Colonic mucosa (tissue), 4 donors: ENCODE measurements at places on chromosomes 11 and 22.

DNA sequence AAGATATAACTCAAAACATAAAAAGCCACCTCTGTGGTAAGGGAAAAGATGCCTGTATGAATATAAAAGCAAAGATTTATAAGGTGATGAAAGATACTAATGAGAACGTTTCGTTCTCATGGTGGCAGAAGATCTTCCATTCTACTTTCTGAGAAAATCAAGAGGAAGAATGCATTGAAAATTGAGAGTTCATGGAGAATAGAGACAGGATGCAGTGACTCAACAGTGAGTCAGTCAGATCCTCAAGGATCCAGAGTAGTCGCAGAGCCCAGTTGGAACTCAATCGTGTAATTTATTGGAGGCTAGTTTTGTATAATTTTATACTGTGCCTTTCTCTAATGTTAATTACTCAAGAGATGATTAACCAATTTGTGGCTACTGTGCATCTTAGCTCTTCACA lies 73.3 kb downstream of the ENTHD1 start:
- DNase-seq = no peak
- H3K27me3 ChIP-seq = no peaks in the 10 kb centered on the region
- H3K4me1 ChIP-seq = no peaks in the 10 kb centered on the region
- H3K36me3 ChIP-seq = no peaks in the 10 kb centered on the region
- H3K4me3 ChIP-seq = no peak overlapping the region

GRCh38 chr11:70828593-70829082 lies 423.7 kb downstream of the SHANK2 start:
- H3K36me3 ChIP-seq = no peaks in the 10 kb centered on the region
- no peaks in the 10 kb centered on the region for H3K27me3 ChIP-seq
- H3K4me3 ChIP-seq = no peak overlapping the region
- DNase-seq = peak; percentile 30
- no peaks in the 10 kb centered on the region for H3K4me1 ChIP-seq

DNA sequence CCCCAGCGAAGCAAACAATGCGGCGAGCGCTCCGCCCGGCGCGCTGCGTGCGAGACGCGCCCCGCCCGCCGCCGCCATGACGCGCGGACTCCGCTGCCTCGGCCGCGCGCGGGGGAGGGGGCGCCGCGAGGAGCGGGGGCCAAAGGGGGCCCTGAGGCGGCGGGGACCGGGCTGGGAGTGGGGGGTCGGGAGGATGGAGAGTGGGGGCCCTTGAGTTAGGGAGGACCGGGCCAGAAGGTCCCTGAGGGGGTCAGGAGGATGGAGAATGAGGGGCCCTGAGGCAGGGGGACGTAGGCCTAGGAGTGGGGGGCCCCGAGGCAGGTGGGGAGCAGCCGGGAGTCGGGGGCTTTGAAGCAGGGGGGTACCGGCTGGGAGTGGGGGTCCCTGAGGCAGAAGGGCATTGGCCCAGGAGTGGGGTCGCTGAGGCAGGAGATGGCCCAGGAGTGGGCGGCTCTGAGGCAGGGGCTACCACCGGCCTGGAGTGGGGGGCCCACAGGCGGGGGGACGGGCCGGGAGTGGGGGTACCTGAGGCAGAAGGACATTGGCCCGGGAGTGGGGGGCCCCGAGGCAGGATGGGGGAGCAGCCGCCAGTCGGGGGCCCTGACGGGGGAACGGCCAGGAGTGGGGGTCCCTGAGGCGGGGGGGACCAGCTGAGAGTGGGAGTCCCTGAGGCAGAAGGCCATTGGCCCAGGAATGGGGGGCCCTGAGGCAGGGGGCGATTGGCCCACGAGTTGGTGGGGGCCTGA lies at the start of gene BRD1:
BRD1 (minus strand) TSS at position 21 of the 746 bp plus-strand sequence. CDS start 3,556 bp downstream, outside the sequence.
- peak within 1 kb of the TSS; percentile 61 for H3K27ac ChIP-seq
- no peaks in the 10 kb centered on the region for H3K27me3 ChIP-seq
- peaks cover 12% of the 10 kb centered on the region for H3K4me1 ChIP-seq

GRCh38 chr11:111021131-111021530 lies 224.4 kb upstream of the POU2AF2 start:
- H3K4me1 ChIP-seq = no peaks in the 10 kb centered on the region
- no peaks in the 10 kb centered on the region for H3K27me3 ChIP-seq
- DNase-seq = no peak
- H3K36me3 ChIP-seq = no peaks in the 10 kb centered on the region

DNA sequence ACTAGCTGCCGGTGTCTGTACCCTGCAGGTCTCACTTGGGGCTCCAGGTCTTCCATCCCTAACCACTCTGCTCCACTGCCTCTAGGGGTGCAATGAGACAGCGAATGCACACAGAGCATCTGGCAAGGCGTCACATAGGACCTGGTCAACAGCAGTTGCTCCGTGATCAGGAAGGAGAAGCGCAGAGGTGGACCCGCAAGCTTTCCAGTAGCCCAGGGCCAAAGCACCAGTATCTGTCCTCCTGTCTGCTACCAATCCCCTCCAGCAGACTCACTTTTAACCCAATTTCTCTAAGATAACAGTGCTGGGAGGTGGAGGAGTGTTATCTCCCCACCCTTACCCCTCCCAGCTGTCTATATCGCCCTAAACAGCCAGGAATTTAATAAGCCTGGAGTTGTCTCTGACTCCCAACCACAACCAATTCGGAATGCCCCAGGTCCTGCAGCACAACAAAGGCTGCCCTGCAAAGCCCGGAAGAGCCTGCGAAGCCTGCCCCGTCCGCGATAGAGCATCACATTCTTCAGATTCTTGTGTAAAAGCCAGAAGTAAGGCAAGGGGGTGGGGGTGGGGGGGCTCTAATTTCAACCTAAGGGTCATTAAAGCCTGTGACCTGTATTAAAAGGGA lies 19.3 kb downstream of the MYH9 start:
- no peaks in the 10 kb centered on the region for H3K27me3 ChIP-seq
- no peak overlapping the region for H3K4me3 ChIP-seq
- H3K4me1 ChIP-seq = peaks cover 84% of the 10 kb centered on the region
- no peaks in the 10 kb centered on the region for H3K36me3 ChIP-seq
- no peak for DNase-seq

DNA sequence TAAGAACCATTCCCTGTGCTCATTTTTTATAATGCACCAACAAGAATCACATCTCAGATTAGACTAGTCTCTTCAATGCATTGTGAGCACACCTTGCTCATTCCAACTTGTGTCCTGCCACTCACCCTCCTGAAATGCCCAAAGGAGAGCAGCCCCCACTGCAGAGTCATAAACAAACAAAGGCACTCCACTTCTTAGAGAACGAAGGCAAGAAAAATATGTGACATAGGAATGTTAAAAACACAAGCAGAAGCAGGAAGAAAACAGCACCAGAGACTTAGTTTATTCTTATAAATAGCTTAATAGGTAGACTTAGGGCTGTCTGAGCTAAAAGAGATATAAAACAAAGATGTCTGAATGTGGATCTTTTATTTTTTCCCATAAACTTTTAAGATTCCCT lies 57.2 kb downstream of the GUCY1A2 start:
- no peak for DNase-seq
- no peaks in the 10 kb centered on the region for H3K4me1 ChIP-seq
- H3K27me3 ChIP-seq = no peaks in the 10 kb centered on the region
- no peak overlapping the region for H3K4me3 ChIP-seq

GRCh38 chr11:126176853-126177470 lies 34.5 kb downstream of the RPUSD4 start:
- H3K4me3 ChIP-seq = no peak overlapping the region
- H3K4me1 ChIP-seq = no peaks in the 10 kb centered on the region
- H3K27ac ChIP-seq = no peak overlapping the region
- H3K27me3 ChIP-seq = no peaks in the 10 kb centered on the region
- no peaks in the 10 kb centered on the region for H3K36me3 ChIP-seq
- no peak for DNase-seq

DNA sequence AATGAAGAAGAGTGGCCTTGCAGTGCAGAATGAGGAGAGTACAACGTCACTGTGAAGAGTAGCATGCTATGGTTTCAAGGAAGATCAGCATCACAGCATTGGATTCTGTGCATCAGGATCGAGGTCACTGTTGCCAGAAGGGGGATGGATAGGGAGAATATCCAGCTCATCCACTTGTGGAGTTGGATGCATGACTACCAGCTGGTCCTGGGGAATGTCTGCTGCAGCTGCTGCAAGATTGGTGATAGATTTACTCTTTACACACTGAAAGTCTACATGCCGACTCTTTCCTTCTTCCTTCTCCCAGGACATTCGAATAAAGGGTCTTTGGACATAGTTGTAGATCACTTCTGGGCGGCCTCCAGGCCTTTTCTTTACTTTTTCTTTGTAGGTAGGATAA lies 74.3 kb downstream of the BTBD10 start:
- no peaks in the 10 kb centered on the region for H3K27me3 ChIP-seq
- no peak overlapping the region for H3K27ac ChIP-seq
- no peaks in the 10 kb centered on the region for H3K4me1 ChIP-seq
- no peak for DNase-seq

DNA sequence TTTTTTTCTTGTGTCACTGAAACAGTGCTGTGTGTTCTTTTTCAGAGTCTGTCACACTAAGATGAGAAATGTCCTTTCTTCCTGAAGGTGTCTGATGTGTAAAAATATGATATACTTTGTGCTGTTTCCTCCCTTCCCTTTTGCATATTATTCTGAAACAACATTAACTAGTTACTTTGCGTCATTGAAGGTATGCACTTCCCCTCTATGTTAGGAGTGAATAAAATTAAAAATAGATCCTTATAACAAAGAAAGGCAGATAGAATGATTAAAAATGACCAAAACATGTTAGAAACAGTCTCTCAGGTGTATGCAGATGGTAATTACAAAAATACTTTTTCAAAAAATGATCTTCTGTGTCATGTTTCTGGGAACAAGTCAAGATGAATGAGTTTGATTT lies 1.6 kb upstream of the RAB30 start:
- no peaks in the 10 kb centered on the region for H3K27me3 ChIP-seq
- peaks cover 7% of the 10 kb centered on the region for H3K4me1 ChIP-seq
- no peaks in the 10 kb centered on the region for H3K36me3 ChIP-seq
- no peak for DNase-seq
- peak overlapping the region; percentile 84 for H3K27ac ChIP-seq
- H3K4me3 ChIP-seq = peak overlapping the region; percentile 73

GRCh38 chr11:2172676-2173075 lies 1.1 kb upstream of the TH start:
- H3K27me3 ChIP-seq = no peaks in the 10 kb centered on the region
- H3K4me1 ChIP-seq = no peaks in the 10 kb centered on the region
- no peak for DNase-seq

GRCh38 chr22:36758792-36759271 lies 17.1 kb downstream of the IFT27 start:
- H3K36me3 ChIP-seq = no peaks in the 10 kb centered on the region
- H3K4me3 ChIP-seq = no peak overlapping the region
- no peaks in the 10 kb centered on the region for H3K4me1 ChIP-seq
- DNase-seq = no peak
- H3K27ac ChIP-seq = no peak overlapping the region

- peaks cover 26% of the 10 kb centered on the region for H3K4me1 ChIP-seq
- H3K36me3 ChIP-seq = no peaks in the 10 kb centered on the region
- H3K27ac ChIP-seq = peak overlapping the region; percentile 91
Measured at GRCh38 chr11:63564056-63564774, 1.0 kb upstream of the PLAAT2 start.

DNA sequence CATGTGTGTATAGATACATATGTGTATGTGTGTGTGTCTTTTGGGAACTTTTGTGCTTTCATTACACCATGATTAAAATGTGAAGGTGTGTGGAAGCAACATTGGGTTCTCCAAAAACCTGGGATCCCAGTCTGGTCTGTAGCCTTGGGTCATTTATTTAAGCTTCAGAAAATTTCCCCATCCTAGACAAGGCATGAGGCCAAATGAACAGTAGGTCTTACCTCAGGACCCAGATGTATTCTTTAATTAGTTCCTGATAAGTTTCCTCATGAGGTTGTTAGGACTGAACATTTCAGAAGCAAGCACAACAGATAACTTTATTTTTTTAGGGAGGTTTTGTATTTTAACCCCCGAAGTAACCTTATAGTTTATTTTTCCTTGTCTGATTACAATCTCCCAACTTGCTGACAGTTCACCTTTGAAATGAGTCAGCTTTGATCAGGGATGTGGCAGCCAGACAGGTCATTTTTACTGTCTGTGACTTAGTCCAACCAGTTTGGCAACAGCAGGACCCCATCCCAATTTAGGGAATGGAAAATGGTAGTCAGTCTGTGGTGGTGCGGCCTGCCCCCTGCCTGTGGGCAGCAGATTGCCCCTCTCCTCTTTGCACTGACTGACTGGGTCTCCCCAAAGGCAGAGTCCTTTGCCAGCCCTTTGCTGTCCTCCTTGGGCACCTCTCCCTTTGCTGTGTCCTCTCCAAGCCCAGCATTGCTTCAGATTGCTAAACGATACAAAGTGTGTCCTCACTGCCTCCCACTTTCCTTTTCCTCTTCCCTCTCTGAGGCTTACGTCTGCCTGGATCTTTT lies 88.3 kb downstream of the NAV2 start:
- H3K27me3 ChIP-seq = no peaks in the 10 kb centered on the region
- H3K4me1 ChIP-seq = peaks cover 12% of the 10 kb centered on the region
- H3K4me3 ChIP-seq = no peak overlapping the region
- H3K27ac ChIP-seq = no peak overlapping the region
- no peak for DNase-seq

- DNase-seq = no peak
- no peak overlapping the region for H3K4me3 ChIP-seq
- H3K36me3 ChIP-seq = no peaks in the 10 kb centered on the region
- no peak overlapping the region for H3K27ac ChIP-seq
Measured at GRCh38 chr11:109433753-109434256, 11.8 kb downstream of the C11orf87 start.

DNA sequence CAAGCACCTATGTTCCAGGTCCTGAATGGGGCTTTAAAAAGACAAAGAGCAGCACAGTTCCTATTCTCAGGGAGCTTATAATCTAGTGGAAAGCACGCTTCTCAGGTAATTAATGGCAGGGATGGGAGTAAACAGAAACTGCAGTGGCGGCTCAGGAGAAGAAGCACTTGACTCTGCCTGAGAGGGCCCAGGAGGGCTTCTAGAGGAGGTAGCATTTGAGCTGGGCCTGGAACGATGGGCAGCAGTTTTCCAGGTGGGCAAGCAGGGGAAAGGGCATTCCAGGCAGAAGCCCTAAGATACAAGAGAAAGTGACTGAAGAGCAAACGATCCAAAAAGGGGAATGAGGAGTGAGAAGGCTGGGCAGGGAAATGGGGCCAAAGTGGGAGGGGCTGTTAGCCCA lies 37.1 kb upstream of the CHST1 start:
- no peak overlapping the region for H3K27ac ChIP-seq
- H3K4me1 ChIP-seq = no peaks in the 10 kb centered on the region
- no peak overlapping the region for H3K4me3 ChIP-seq
- no peaks in the 10 kb centered on the region for H3K36me3 ChIP-seq
- no peaks in the 10 kb centered on the region for H3K27me3 ChIP-seq

GRCh38 chr22:45996241-45997076 lies 19.5 kb upstream of the WNT7B start:
- no peaks in the 10 kb centered on the region for H3K27me3 ChIP-seq
- H3K27ac ChIP-seq = peak overlapping the region; percentile 69
- no peak for DNase-seq
- H3K4me3 ChIP-seq = no peak overlapping the region

GRCh38 chr22:37972527-37972926 lies 11.8 kb downstream of the SOX10 start:
- H3K27me3 ChIP-seq = no peaks in the 10 kb centered on the region
- H3K36me3 ChIP-seq = no peaks in the 10 kb centered on the region
- no peak for DNase-seq
- H3K4me1 ChIP-seq = no peaks in the 10 kb centered on the region
- H3K27ac ChIP-seq = no peak overlapping the region

- H3K27ac ChIP-seq = peak overlapping the region; percentile 68
- no peaks in the 10 kb centered on the region for H3K27me3 ChIP-seq
- H3K4me1 ChIP-seq = peaks cover 12% of the 10 kb centered on the region
- no peaks in the 10 kb centered on the region for H3K36me3 ChIP-seq
Measured at GRCh38 chr11:19802773-19803293, 90.2 kb downstream of the NAV2 start.
